ENCODE measurements at places on chromosomes 7 and 10.

- no peak overlapping the region for H3K4me3 ChIP-seq
- H3K4me1 ChIP-seq = peaks cover 16% of the 10 kb centered on the region
- no peak overlapping the region for H3K27ac ChIP-seq
- H3K36me3 ChIP-seq = no peaks in the 10 kb centered on the region
Measured at GRCh38 chr10:72039377-72039776, 49.0 kb downstream of the SPOCK2 start.

- no peaks in the 10 kb centered on the region for H3K36me3 ChIP-seq
- no peak for DNase-seq
- H3K4me1 ChIP-seq = no peaks in the 10 kb centered on the region
- no peaks in the 10 kb centered on the region for H3K27me3 ChIP-seq
- no peak overlapping the region for H3K4me3 ChIP-seq
- no peak overlapping the region for H3K27ac ChIP-seq
Measured at GRCh38 chr10:51716981-51717380, 17.6 kb upstream of the CSTF2T start.

DNA sequence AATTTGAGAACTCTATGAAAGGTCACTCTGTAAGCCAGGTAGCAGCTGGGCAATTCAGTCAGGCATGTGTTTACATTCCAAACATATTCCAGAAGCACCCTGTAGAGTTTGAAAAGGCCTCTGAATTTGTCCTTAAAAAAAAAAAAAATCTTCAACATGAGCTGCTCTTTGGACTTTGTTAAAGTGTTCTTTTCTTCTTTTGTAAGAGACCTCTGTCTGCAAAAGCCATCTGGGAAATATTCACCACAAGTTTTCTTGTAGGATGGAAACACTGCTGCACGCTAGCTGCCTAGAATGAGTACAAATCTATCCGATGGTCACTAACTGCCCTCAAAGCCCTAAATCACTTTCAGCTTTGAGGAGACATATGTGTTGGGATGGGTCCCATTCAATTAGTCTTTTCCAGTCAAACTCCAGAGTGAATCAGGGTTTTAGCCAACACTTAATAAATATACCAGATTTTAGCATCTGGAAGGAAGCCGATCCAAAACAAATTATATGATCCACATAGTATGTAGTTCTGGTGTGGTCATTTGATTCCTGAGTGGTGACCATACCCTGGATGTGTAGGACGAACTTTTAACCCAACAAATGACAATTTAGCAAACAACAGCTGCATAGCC is 85.9 kb downstream of the CD36 start:
- DNase-seq = peak; percentile 78
- peak overlapping the region; percentile 47 for H3K4me3 ChIP-seq

DNA sequence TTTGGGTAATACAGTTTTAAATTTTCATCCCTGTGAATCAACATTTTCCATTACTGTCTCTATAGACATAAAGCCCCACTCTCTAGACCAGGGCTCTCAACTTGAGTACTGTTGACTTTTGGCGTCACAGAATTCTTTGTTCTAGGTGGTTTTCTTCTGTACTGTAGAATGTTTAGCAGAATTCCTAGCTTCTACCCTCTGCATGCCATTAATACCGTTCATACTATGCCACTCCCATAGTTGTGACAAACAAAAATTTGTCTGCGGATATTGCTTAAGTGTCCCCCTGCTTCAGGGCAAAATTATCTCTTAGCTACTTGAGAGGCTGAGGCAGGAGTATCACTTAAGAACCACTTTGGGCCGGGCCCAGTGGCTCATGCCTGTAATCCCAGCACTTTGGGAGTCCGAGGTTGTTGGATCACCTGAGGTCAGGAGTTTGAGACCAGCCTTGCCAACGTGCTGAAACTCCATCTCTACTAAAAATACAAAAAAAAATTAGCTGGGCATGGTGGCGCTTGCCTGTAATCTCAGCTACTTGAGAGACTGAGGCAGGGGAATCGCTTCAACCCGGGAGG is 57.3 kb upstream of the NRG3 start:
- no peak for DNase-seq
- no peak overlapping the region for H3K27ac ChIP-seq
- H3K27me3 ChIP-seq = no peaks in the 10 kb centered on the region
- no peaks in the 10 kb centered on the region for H3K36me3 ChIP-seq

DNA sequence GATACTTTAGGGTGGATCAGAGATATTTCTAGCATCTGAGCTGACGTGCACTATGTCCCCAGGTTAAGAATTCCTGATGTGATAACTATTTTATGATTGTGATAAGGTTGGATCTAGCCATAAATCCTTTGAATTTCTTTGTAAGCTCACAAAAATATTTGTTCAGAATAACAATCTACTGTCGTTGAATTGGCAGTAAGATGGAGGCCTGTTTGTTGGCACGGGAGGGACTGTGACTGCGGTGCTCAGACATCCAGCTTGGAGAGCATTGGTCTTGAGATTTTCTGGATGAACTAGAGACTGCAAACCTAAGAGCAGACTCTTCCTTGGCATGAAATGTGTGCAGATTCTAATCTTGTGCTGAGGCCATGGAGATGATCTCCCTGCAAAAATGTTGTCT is 131.1 kb downstream of the LRRC4 start:
- H3K36me3 ChIP-seq = peaks cover 8% of the 10 kb centered on the region
- H3K4me1 ChIP-seq = peaks cover 9% of the 10 kb centered on the region
- H3K27me3 ChIP-seq = no peaks in the 10 kb centered on the region
- H3K27ac ChIP-seq = no peak overlapping the region

DNA sequence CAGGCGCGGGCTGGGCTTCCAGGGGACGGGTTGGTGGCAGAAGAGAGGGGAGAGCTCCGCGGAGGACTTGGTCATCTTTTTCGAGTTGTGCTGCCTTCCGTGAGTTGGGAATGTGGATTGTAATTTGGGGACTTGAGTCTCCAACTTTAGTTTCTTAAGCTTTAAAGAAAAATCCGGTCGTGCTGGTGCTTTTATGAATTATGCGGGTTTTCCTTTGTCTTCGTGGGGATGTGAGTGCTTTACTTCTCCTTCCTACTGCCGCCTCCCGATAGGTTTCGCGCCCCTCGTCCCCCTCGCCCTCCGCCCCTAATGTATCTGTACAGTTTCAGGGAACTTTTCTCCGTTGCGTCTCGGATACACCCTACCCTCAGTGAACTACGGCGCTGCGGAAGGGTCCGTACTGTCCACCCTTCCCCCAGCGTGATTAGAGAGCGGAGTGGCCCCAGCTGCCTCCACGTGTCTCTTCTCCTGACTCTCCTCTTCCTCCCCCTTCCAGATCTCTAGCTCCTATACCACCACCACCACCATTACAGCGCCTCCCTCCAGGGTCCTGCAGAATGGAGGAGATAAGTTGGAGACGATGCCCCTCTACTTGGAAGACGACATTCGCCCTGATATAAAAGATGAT is 649 bp downstream of the SCD start:
- peak overlapping the region; percentile 33 for H3K27ac ChIP-seq
- peak; percentile 45 for DNase-seq
- no peaks in the 10 kb centered on the region for H3K27me3 ChIP-seq
- H3K4me1 ChIP-seq = peaks cover 23% of the 10 kb centered on the region
- H3K36me3 ChIP-seq = peaks cover 48% of the 10 kb centered on the region
- peak overlapping the region; percentile 88 for H3K4me3 ChIP-seq

- H3K4me1 ChIP-seq = no peaks in the 10 kb centered on the region
- peak; percentile 1 for DNase-seq
- H3K4me3 ChIP-seq = no peak overlapping the region
- no peaks in the 10 kb centered on the region for H3K36me3 ChIP-seq
Measured at GRCh38 chr10:55782181-55782580, 578.9 kb downstream of the ZWINT start.

DNA sequence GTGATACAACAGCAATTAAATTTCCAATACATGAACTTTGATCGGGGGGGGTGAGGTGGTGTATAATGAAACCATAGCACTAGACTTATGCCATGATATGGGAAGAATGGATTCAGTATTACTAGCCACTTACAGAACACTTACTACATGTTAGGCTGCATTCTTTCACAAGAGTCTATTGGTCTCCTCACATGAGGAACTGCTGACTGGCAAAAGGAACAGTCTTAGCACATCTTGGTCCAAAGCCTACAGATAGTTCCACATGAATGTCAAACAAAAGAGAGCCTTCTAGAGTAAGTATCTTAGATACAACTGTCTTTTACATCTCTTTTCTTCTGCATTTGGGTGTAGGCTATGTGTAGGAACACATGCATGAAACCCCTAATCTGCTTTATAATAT is 115.9 kb upstream of the DNAJB12 start:
- H3K4me3 ChIP-seq = no peak overlapping the region
- peaks cover 6% of the 10 kb centered on the region for H3K36me3 ChIP-seq
- H3K27me3 ChIP-seq = no peaks in the 10 kb centered on the region

GRCh38 chr7:3942816-3943745 is 642.0 kb downstream of the SDK1 start:
- DNase-seq = no peak
- no peaks in the 10 kb centered on the region for H3K36me3 ChIP-seq
- no peak overlapping the region for H3K4me3 ChIP-seq
- H3K27me3 ChIP-seq = no peaks in the 10 kb centered on the region
- no peak overlapping the region for H3K27ac ChIP-seq

- H3K4me3 ChIP-seq = no peak overlapping the region
- DNase-seq = no peak
- H3K4me1 ChIP-seq = peaks cover 6% of the 10 kb centered on the region
- peaks cover 22% of the 10 kb centered on the region for H3K36me3 ChIP-seq
- no peaks in the 10 kb centered on the region for H3K27me3 ChIP-seq
Measured at GRCh38 chr7:22733761-22734160, 6.8 kb downstream of the IL6 start.

DNA sequence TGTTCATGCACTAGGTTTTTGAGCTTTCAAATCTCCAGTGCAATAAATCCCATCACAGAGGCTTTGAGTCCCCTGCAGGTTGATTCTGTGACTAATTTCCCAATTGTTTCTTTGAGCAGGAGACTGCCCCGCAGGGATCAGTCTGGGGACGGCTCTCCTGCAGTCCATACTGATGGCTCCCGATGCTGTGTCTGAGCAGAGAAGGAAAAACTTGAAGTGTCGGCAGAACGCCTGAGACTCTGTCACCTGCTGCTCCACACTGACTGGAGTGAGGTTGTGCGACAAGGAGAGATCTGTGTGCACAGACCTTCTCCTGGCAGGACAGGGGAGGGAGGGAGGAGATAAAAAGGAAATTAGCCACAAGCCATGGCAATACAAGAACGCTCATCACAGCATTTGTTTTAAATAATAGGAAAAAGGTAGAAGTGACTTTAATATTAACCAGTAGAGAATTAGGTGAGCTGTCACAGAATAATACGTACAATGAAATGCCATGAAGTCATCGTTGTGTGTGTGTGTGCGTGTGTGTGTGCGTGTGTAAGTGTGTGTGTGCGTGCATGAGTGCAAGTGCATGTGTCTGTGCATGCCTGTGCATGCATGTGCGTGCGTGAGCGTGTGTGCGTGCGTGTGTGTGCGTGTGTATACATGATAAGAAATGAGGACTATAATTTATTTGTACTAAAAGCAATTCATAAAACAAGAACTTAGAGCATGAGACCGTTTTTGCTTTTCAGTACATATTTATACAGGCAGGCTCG is 38.2 kb downstream of the HTR5A start:
- H3K27ac ChIP-seq = no peak overlapping the region
- peaks cover 5% of the 10 kb centered on the region for H3K27me3 ChIP-seq
- H3K36me3 ChIP-seq = no peaks in the 10 kb centered on the region
- H3K4me1 ChIP-seq = no peaks in the 10 kb centered on the region
- H3K4me3 ChIP-seq = no peak overlapping the region

- H3K27me3 ChIP-seq = no peaks in the 10 kb centered on the region
- peaks cover 4% of the 10 kb centered on the region for H3K36me3 ChIP-seq
Measured at GRCh38 chr10:124739986-124740368, 4.2 kb downstream of the FAM53B start.

- no peak overlapping the region for H3K4me3 ChIP-seq
- H3K27me3 ChIP-seq = no peaks in the 10 kb centered on the region
- H3K4me1 ChIP-seq = no peaks in the 10 kb centered on the region
- DNase-seq = no peak
Measured at GRCh38 chr10:51034769-51035168, 39.5 kb upstream of the PRKG1 start.

- peaks cover 4% of the 10 kb centered on the region for H3K36me3 ChIP-seq
- peak overlapping the region; percentile 94 for H3K4me3 ChIP-seq
Measured at GRCh38 chr7:44748948-44749731, 493 bp downstream of the ZMIZ2 start.

GRCh38 chr7:64603271-64603670 is 40.4 kb upstream of the ZNF680 start:
- H3K27ac ChIP-seq = no peak overlapping the region
- H3K36me3 ChIP-seq = no peaks in the 10 kb centered on the region
- no peak overlapping the region for H3K4me3 ChIP-seq
- no peaks in the 10 kb centered on the region for H3K27me3 ChIP-seq
- H3K4me1 ChIP-seq = no peaks in the 10 kb centered on the region
- DNase-seq = no peak

- no peaks in the 10 kb centered on the region for H3K27me3 ChIP-seq
- H3K27ac ChIP-seq = no peak overlapping the region
- no peaks in the 10 kb centered on the region for H3K36me3 ChIP-seq
- no peaks in the 10 kb centered on the region for H3K4me1 ChIP-seq
- no peak overlapping the region for H3K4me3 ChIP-seq
- DNase-seq = no peak
Measured at GRCh38 chr10:131620314-131620713, 280.5 kb upstream of the PPP2R2D start.

- H3K27me3 ChIP-seq = peaks cover 84% of the 10 kb centered on the region
- DNase-seq = no peak
- peaks cover 17% of the 10 kb centered on the region for H3K4me1 ChIP-seq
- H3K36me3 ChIP-seq = no peaks in the 10 kb centered on the region
Measured at GRCh38 chr10:117217196-117217761, 20.0 kb downstream of the KCNK18 start.

GRCh38 chr10:44516891-44517290 is 132.0 kb upstream of the CXCL12 start:
- H3K4me1 ChIP-seq = no peaks in the 10 kb centered on the region
- H3K27me3 ChIP-seq = no peaks in the 10 kb centered on the region
- no peak overlapping the region for H3K27ac ChIP-seq
- H3K36me3 ChIP-seq = no peaks in the 10 kb centered on the region
- peak; percentile 52 for DNase-seq

- H3K27ac ChIP-seq = peak overlapping the region; percentile 96
- peak overlapping the region; percentile 39 for H3K4me3 ChIP-seq
- H3K36me3 ChIP-seq = peaks cover 47% of the 10 kb centered on the region
- H3K27me3 ChIP-seq = no peaks in the 10 kb centered on the region
Measured at GRCh38 chr7:100583132-100584053, 2.5 kb downstream of the LRCH4 start.

All from mesenchymal stem cell (in vitro differentiated cells and primary cell).